ENCODE measurements at places on chromosomes 4 and X.

- DNase-seq: no peak
Observed at GRCh38 chr4:74904509-74905065, 28.3 kb upstream of the PARM1 start.

DNA sequence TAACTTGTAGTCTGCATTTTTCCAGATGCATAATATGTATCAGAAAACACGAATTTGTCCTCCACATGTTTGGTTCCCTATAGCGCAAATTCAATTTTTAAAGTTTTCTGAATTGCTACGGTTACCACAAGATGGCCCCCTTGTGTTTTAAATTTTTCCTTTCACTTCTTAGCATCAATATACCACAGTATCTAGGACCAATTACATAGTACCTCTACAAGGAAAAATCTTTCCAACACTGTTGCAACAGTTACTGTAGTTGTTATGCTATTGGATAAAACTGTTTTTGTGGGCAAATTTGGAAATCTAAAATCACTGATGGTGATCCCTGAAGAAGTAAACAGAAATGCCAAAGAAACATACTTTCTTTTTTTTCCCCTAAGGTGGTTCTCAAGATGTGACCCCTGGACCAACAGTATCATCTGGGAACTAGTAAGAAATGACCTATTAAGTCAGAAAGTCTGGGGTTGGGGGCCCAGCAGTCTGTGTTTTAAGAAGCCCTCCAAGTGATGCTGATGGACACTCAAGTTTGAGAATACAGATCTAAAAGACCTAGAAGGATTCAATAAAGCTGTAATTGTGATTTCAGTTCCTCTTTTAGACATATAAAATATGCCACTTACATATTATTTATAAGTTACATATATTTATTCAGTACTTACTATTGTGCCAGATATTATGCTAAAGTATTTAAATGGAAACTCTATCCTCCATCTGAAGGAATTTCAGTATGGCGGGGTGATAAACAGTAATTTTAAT, 3.1 kb downstream of the ZGRF1 start:
- DNase-seq: no peak

DNA sequence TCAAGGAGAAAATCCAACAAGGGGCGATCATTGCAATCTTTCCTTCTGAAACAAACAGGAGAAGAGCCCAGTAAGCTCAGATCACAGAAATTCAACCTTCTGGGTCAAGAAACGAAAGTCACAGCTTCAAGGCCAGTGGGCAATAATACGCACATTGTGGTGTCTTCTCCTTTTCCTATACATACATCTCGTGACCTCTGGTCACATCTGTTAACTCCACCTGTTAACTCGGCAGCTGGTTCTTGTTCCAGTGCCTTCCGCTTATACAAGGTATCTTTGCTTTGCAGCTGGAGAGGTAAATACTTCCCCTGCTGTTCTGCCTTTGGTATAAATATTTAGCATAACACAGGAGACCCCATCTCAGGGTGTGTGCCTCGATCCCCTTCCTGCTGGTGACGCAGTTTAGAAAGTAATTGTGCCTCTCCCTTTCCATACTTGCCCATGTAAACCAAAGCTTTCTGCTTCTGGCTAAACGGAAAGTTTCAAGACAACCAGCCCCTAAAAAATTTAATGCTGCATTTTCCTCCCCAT, 45.0 kb downstream of the CCDC149 start:
- DNase-seq: no peak

- no peak for DNase-seq
Observed at GRCh38 chrX:13816643-13817627, at the start of gene GPM6B. GPM6B (minus strand) TSS chrX:13817093; CDS start chrX:13816904, 189 bp downstream.

DNA sequence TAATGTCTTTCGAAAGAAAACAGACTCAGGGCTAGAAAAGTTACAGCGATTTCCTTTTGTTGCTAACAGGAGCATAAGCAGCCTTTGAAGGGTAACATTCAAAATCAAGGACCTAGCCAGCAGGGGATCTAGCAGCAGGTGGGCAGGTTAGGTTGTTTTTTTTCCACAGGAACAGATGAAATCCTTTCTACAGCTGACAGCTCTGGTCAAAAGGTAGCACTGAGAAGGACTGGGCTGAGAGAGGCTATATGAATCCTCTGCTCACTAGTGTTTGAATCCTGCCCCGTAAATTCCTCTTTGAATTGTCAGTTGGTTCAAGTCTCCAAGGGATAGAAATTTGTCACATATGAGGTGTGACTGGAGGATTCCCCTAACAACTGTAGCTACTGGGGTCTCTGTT, 188.2 kb downstream of the SH2D1A start:
- DNase-seq: no peak

DNA sequence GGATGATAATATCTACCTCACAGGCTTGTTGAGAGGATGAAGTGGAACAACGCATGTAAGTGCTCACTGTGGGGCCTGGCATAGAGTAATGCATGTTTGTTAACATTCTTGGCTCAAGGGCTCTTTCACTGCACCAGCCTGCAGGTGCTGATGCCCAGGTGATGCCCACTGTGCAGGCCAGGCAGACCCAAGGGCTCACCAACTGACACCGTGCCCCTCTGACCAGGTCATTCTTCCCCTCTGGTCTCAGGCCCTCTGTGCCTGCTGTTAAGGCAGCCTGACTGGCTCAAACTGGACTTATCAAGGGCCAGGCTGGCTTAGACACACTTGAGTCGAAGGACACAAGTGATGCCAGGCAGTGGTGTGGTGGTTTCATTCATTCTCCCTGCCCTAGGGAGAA, 90.5 kb downstream of the PJA1 start:
- DNase-seq: no peak

- DNase-seq: no peak
Observed at GRCh38 chr4:119315036-119315435, 6.9 kb downstream of the FABP2 start.

- peak; percentile 46 for DNase-seq
Observed at GRCh38 chrX:1673337-1673736, 58.5 kb downstream of the ASMT start.

DNA sequence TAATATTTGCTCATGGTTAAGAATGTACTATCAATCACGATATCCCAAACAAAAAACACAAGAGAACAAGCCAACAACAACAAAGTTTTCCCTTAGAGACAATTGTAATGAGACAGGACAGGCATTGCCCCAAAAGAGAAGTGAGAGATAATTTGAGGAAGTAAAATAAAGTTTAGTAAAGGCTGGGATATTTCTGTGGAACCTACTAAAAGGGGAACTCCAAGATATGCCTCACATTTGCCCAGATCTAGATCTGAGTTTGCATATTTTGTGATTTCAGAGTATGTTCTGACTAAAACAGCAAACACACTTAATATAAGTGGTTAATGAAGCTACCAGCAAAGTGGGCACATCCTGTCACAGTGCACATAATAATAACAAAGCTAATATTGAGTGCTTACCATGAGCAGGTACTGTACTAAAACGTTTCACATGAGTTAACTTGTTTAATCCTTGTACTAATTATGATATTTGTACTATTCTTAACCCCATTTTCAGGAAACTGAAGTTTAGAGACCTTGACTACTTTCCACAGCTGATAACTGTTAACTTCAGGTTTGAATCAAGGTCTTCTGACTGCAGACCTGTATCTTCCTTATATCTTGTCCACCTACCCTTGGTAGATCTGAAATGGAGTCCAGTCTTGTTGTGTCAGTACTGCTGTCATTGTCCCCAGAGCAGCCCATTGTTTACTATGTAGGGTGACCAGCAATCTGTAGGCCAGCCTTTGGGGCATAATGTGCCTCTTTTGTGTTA, 26.0 kb upstream of the BMP2K start:
- DNase-seq: no peak

- DNase-seq: no peak
Observed at GRCh38 chr4:73707269-73707875, 33.0 kb upstream of the CXCL8 start.

- no peak for DNase-seq
Observed at GRCh38 chr4:5759236-5760075, 48.5 kb downstream of the EVC start.

DNA sequence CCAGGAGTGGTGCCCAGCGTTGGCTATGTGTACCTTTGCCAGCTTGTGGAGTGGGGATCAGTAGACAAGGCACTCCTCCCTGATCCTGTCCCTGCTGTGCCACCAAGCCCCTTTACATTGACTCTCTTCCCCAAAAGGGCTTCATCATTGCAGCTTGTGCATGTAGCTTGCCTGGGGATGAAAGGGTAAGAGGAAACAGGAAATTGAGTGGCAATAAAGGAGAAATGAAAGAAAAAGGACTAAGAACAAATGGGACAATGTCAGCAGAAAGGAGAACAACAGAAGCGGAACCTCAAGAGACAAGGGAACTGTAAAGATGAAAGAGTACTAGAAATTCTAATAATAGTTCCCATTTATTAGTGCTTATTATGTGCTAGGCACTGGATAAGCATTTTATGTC, 8.7 kb upstream of the IL13RA1 start:
- DNase-seq: no peak

DNA sequence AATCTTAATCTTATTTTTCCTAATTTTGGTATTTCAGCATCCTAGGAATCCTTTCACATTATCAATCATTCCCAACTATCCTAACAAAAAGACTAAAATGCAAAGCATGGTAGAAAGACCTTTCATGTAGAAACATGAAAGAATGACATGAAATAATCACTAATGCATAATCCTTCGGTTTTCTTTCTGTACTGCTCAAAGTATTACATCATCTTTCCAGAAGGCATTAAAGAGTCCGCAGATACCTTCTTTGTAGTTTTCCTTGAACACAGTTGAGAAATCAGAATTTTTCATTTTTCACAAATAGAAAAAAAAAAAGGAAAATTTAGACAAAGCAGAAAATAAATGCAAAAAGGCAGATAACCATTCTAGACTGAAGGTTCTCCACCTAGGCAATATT, 11.5 kb downstream of the RCHY1 start:
- DNase-seq: no peak

GRCh38 chrX:132481449-132481848, 7.4 kb downstream of the MBNL3 start:
- DNase-seq: no peak

DNA sequence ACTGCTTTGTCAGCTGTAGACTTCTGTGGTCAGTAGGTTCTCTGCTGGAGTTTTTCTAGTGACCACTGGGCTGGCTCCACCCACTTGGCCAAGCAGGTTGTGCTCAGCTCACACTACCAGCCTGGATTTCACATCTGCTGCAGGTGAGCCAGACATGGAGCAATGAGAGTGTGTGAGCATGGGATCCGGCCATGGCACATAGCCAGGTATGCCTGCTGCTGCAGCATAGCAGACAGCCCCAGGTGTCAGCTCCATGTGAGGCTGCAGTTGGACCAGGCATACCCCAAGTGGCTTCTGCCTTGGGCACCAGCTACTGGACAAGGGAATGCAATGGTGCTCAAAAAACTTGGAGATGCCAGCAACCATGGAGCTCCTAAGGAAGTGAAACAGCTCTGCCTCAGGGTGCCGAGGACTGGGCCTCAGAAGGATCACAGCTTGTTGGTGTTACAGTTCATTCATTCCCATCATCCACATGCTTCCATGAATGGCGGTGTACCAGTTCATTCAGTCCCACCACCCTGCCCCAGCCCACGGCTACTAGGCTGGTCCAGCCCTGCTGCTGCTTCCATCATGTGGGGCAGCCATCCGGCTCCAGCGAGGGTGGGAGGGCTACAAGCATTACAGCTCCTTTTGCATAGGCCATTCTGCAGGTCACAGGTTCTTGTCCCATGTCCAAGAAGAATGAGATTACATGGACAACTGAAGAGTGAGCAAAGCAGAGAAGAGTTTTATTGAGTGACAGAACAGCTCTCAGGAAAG, 389.1 kb upstream of the PCDH7 start:
- no peak for DNase-seq

DNA sequence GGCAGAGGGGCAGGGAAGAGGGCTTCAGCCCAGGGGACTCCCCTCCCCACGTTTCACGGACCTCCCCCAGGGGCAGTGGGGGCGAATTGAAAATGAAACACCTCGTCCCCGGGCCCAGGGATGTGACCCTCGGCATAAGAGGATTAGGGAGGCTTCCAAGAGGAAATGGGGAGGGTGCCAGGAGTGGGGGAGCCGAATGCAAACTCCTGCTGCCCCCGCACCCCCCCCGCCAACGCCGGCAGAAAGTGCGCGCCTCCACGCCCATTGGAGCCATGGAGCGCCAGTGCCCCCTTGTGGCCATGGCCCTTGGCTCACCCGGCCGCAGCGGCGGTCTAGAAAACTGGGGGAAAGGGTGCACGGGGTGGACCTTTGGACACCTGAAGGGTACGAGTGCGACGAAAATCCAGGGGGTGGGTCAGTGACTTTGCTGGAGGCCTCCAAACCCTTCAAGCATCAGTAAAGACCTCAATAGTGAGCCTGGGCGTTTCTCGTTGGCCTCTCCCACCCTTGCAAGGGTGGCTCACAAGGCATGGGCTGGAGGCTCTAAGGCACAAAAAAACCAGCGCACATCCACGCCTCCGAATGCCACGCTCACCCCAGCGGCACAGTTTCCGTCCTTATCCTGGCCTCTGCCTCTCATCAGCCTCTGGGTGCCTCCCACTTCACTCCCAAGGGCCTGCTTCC, 120.8 kb upstream of the PJA1 start:
- peak; percentile 47 for DNase-seq

- DNase-seq: no peak
Observed at GRCh38 chr4:6529021-6529420, 46.0 kb upstream of the MAN2B2 start.

GRCh38 chr4:143538979-143539669, 25.6 kb downstream of the SMARCA5 start:
- no peak for DNase-seq

GRCh38 chr4:68249434-68249833, 3.9 kb upstream of the TMPRSS11B start:
- DNase-seq: no peak

DNA sequence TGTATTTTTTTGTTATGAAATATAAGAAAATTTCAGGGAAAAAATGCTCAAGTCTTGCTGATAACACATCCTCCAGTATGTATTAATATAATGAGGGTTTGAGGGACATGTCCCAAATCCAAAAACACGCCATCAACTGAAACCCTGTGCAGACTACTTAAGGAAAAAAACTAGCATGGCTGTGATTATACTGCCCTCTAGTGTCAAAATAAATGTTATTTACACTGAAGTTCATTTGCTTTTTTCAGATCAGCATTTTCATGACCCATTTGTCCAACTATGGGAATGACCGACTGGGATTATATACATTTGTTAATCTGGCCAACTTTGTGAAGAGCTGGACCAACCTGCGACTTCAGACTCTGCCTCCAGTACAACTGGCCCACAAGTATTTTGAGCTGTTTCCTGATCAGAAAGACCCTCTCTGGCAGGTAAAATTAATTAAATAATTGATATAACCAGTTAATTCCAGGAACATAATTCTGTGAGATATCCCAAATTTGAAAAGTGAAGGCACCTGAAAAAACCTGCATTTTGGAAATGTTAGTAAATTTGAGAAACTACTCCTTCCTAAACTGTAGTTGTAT, 128.5 kb downstream of the PRSS12 start:
- no peak for DNase-seq

- no peak for DNase-seq
Observed at GRCh38 chr4:144411119-144411518, 234.8 kb upstream of the HHIP start.

- DNase-seq: no peak
Observed at GRCh38 chr4:138639018-138639741, 376.4 kb upstream of the NOCT start.

- DNase-seq: no peak
Observed at GRCh38 chr4:61162116-61162515, 38.0 kb upstream of the ADGRL3 start.

GRCh38 chrX:96140796-96141195, 543.8 kb upstream of the DIAPH2 start:
- no peak for DNase-seq

Data from activated naive CD4-positive, alpha-beta T cell treated with Interleukin-2 at 50 U/mL for 16 hours (primary cell).